Activated T-cell treated with anti-CD3 and anti-CD28 coated beads for 1 hour (primary cell): ENCODE measurements at places on chromosomes 2 and 18.

GRCh38 chr2:43701111-43701510, 24.9 kb upstream of the C1GALT1C1L start:
- DNase-seq: no peak

DNA sequence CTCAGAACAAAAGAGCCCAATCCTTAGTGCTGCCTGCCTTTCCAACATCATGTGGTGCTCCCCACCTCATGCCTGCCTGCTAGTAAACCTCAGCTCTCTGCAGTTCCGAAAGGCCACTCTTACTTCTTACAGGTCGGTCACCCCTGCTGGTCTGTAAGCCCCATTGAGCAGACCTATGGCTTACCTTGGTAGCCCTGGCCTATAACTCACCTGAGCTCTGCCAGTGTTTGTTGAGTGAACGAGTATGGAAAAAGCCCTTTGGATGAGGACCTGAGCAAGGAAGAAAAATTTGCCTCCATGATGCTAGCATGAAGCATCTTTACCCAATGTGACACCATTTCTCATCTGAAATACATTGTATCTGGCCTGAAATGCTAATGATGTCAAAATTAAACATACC, 83.3 kb downstream of the LIPG start:
- no peak for DNase-seq

- DNase-seq: no peak
These were observed 36.9 kb downstream of the MAP3K19 start for GRCh38 chr2:135010200-135010942.

DNA sequence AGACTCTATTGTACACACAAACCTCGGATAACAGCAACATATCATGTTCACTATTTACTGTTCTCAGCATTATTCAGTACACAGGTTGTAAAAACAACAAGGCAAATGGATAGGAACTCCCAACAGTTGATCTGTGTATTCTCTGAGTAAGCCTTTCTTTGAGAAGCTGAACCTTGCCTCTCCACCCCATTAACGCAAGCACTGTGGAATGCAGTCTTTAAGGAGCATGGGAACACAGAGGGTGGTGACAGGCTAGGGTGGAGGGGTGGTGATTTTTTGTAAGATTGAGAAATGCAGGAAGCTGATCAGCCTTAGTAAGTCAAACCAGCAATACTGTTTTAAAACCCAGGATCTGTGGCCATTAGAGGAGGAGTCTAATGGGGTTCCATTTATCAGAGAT, 19.6 kb upstream of the SERPINB11 start:
- DNase-seq: no peak

GRCh38 chr2:235382179-235382578, 111.7 kb upstream of the AGAP1 start:
- DNase-seq: no peak

DNA sequence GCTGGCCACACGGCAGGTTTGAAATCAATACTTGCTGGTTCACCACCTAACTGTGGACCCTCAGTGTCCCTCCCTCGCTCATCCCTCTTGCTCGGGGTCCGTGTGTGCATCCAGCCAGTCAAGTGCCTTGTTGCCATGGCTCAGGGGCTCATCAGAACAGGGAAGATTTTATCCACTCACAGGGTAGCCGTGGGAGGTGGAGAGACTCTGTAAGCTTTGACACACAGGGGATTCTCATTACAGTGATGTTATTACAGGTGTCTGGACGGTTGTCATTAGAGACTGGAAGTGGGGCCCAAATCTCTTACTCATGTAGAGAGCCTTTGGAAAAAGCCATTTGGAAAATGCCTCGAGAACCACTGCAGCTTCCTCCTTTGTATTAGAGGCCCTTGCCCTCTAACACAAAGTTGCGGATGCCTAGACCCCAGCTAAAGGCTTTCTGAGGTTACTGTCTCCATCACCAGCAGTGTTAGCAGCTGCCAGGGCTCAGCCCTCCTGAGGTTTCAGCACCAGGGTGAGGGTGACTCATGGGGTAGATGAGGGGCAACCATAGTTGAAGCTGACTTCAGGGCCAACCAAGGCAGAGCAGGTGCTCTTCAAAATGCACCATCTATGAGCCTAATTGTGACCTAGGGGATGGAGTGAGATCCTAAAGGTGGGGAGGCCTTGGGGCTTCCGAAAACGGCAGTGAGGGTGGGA, 195.6 kb downstream of the CLIP4 start:
- DNase-seq: no peak

DNA sequence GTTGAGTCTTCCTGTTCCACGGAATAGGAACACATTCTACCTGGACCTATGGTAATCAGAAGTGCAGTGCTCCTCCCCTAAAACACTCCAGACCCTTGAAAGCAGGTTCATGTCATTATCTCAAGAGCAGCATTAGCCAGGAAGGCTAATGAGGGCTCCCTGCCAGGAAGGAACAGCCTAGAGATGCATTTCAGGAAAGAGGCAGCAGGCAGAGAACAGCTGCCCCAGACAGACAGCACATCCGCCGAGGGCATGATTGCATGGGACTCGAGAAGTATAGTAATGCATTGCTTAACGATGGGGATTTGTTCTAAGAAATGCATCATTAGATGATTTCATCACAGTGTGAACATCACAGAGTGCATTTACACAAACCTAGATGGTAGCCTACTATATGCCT, 171.5 kb downstream of the ALK start:
- DNase-seq: no peak

DNA sequence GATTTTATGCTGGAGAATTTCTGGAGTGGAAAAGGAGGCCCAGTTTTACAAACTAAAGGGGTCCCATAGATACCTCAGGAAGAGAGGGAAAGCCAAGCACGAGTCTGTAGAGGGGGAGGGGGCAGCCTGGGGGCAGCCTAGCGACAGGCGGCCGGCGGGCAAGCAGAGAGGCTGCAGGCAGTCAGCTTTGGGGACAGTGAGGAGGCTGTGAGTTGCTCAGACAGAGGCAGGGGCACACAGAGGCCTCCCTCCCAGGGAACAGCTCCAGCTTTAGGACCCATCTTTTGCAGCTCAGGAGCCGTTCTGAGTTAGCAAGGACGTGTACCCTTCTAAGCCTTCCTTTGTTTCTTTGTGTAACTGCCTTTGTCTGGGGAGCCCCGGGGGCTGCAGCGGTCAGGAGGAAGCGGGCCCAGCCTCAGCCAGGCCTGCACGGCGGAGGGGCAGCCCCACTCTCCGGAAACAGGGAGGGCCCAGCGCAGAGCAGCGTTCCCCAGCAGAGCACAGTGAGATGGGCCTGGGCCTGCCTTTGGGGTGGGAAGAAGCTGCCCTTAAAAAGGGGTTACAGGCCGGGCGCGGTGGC, 41.1 kb upstream of the RALBP1 start:
- no peak for DNase-seq

GRCh38 chr2:124882423-124882822, 857.3 kb downstream of the CNTNAP5 start:
- DNase-seq: no peak

GRCh38 chr2:219042750-219043149, 1.4 kb upstream of the CFAP65 start:
- DNase-seq: no peak

- DNase-seq: no peak
These were observed 66.0 kb downstream of the ST3GAL5 start for GRCh38 chr2:85822766-85823165.

- DNase-seq: no peak
These were observed 3.0 kb upstream of the ITM2C start for GRCh38 chr2:230861552-230862255.

DNA sequence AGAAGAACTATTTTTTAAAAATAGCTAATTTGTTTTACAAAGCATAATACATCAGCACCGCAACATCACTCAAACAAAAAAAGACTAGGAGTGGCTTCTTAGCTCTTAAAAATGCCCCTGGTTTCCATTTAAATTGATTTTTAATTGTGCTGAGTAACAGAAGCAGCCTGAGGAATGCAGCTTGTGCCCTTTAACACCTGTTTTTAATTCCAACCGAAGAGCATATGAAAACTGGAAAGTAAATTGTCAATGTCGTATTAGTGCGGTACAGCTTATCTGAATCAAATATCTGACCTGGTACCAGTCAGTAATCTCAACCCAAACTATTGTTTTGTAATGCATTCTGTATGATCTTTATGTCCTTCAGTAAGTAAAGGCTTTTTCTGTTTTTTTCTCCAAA, 13.2 kb upstream of the CD302 start:
- DNase-seq: no peak

DNA sequence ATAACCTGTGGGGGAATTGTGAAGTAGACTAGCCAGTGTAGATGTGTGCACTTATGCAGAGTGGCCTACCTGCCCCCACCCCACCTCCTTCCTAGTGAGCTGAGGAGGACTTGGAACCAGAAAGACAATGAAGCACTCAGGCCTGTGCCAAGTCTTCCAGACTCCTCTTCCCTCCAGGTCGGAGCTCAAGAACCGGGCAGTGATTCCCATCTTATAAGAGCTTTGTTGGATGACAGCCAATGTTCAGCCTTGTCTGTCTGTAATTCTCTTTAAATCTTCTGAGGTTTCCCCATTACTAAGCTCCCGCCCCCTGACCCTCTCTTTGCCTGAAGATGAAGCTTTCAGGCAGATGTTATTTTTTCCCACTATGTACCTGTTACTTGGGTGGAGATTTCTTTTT, 121.0 kb downstream of the SMAD2 start:
- no peak for DNase-seq

DNA sequence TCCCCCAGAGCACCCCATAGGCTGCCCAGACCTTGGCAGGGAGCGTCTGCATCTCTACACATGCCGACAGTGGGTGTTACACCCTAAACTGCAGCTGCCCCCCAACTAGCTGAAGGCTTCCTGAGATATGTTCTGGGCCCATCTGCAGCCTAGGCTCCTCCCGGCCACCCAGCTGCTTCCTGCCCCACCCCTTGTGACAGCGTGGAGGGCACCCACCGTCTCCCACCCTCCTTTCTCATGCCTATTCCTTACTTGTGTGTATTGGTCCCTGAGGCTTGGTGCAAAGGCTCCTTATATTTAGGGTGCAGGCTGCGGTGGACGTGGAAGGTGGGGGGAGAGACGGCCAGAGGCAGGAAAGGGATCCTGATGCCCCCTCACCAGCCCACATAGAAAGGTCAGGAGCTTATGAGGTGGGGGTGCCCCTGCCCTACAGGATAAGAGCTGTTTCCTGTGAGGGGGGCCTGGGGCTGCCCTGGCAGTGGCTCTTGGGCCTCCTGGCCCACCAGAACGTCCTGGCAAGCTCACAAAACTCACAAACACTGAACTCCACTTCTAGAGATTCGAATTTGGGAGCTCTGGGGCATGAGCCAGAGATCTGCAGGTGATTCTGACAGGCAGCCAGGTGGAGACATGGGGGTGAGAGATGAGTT, 7.3 kb upstream of the PROM2 start:
- DNase-seq: no peak

GRCh38 chr18:52216666-52217065, 123.3 kb upstream of the DCC start:
- DNase-seq: no peak

DNA sequence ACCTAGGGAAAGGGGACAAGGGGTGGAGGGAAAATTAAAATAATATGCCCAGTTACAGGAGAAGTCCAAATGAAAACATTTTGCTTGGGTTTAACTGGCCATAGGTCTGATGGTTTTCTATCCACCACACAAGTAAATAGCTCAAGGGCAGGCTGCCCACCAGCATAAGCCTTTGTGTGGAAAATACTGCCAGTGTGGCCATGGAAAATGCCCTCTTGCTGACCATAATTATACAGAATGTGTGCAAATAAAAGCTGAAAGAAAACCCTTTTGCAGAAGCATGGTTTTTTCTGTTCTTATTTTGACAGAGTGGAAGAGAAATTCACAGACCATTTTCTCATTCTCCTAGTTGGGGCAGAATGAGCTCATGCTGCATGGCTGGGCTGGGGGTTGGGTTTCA, 111.3 kb upstream of the SIX2 start:
- DNase-seq: no peak

GRCh38 chr2:165505514-165505913, 36.0 kb downstream of the CSRNP3 start:
- DNase-seq: no peak

DNA sequence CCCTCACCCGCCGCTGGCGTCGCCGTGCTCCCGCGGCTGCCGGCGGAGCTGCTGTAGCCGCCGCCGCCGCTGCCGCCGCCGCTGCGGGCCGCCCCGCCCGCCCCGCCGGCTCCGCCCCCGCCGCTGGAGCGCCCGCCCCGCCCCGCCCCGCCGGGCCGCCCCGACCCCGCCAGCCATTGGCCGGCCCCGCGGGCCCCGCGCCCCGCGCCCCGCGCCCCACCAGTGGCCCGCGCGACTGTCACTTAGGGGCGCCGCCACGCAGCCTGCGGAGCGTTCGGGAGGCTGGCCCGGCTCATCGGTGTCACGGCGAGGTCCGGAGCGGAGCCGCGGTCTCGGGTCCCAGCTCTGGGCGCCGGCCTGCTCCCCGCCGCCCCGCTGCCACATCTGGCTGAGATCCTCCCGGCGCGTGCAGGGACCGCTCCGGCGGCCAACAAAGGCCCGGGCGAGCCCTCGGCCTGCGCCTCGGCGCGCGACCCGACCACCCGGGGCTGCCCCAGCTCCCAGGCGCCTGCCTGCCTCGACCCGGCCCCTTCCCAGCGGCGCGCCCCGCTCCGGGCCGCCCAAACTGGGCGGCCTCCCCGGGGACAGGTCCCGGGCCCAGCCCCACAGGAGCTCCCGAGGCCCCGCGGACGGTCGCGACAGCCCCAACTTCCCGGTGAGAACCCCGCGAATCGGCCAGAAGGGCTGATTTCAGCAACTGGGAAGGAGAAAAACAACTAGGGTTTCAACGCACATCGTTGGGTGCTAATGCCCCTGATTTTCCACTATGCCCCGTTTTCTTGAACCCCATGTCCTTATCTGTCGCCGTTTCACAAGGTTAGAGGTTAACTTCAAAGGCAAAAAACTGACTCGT, at the start of gene MGAT4A:
MGAT4A (minus strand) TSS at position 92 of the 853 bp plus-strand sequence. CDS start 4,800 bp downstream, outside the sequence.
- peak; percentile 67 for DNase-seq

- DNase-seq: no peak
These were observed 1.9 kb downstream of the SPAG16 start for GRCh38 chr2:213286161-213286560.

- DNase-seq: no peak
These were observed 272.3 kb upstream of the FBXO11 start for GRCh38 chr2:48178611-48179010.

- no peak for DNase-seq
These were observed 35.9 kb downstream of the LHCGR start for GRCh38 chr2:48719480-48720177.

- DNase-seq: peak; percentile 43
These were observed 215.1 kb upstream of the TRIB2 start for GRCh38 chr2:12501469-12502158.
